DMS79 treated with DMSO at 0.1 percent for 48 hours (cell line): ENCODE measurements at places on chromosomes 7 and 10.

GRCh38 chr7:2247141-2247995, 5.3 kb downstream of the NUDT1 start:
- no peak for DNase-seq

DNA sequence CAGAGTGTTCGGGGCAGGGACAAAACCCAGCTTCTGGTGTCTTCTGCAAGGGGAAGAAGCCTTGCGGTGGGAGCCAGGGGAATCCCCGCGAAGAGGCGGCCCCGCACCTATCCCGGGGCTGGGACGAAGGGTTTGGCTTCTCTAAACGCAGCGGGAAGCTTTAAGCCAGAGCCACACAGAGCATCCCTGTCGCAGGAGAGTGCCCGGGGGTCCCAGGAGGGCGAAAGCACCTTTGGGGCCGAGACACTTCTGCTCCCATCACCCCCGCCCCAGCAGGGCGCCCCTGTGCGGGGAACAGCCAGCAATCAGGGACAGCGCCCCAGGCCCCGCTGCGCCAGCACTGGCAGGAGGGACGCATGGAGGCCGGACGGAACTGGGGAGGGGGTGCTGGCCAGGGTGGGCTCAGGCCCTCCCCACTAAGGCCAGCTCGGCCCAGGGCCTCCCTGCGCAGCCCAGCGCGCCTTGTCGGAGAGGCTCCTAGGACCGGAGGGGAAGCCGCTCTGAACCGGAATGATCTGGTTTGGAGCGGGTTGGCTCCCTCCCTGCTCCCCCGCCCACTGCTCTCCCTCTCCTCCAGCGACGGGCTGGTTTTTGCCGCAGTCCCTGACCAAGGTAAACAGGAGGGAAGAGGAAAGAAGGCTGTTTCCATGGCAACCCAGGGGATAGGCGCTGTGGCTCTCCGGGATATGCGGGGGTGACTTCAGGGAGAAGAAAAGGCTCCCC, 63.9 kb downstream of the TMEM209 start:
- DNase-seq, result peak; percentile 43

GRCh38 chr7:157278791-157279724, 57.7 kb upstream of the DNAJB6 start:
- no peak for DNase-seq

DNA sequence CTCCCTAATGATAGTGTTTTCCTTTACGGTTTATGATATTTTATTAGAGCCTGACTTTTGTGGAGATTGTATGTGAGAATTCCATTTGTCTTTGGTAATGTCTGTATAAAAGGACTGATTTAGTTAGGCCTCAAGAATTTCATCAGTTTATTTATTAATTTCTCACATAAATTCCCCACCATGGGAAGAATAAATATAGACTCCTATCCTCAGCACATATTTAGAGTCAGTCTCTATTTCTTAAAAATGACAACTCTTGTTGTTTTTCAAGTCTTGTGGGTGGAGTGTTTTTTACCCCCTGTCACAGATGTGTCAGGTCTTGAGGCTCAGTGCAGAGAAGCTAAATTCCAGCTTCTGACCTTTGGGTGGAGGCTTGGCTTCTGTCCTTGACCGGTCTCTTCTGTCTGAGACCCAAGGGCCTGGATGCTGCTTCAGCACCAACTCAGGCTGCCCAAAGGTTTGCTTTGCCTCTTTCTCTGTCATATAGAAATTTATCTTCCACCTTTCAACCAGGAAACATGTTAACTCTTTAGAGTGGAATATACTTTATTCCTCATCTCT, 117.3 kb upstream of the INHBA start:
- DNase-seq, result no peak

- no peak for DNase-seq
Observed at GRCh38 chr10:88297103-88297502, 286.0 kb downstream of the RNLS start.

DNA sequence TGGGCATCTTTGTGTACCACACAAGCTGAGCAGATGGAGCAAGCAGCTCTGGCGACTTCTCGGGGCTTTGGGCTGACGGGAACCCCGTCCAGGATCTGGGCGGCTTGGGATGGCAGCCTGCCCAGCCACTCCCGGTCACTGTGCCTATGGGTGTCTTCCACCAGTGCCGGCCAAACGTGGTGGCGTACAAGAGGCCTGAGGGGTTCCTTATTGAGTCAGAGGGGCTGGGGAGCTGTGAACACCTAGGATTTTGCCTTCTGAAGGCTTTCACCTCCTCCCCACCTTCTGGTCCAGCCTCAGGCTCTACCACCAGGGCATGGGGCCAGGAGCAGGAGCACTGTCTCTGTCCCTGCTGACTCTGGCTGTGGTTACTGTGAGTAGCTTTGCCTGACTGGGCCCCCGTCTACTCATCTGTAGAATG, 71.8 kb upstream of the PPIF start:
- DNase-seq, result no peak

DNA sequence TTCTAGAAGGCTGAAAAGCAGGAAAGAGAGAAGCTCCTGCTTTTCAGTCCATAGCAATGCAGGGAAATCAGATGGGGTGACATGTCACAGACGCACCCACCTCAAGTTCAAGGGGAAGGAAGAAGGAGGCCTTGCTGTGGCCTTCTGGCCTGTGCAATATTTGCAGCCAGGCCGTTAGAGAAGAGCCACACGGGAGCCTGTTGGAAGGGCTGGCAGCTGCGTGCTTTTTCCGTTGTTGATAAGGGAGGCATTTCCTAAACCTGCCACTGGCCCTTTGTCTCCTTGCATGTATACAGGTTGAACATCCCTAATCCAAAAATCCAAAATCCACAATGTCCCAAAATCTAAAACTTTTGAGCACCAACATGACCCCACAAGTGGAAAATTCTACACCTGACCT, 492.5 kb upstream of the ZMIZ1 start:
- DNase-seq, result no peak

GRCh38 chr10:80684259-80684658, 146.6 kb downstream of the SH2D4B start:
- DNase-seq, result no peak
